ENCODE measurements at places on chromosomes 2 and 18. TPM values are rescaled to one million over a fixed set of nuclear protein-coding genes. Genes with fewer than 3 reads are reported as not detected.

Gene PLCD4
- total RNA-seq: 1.3 TPM

- no peak for DNase-seq
These were observed 9.9 kb downstream of the GPN1 start for GRCh38 chr2:27638709-27639108.

Gene SPDYA
- total RNA-seq: 1.7 TPM

Gene SIGLEC15
- not detected for total RNA-seq

DNA sequence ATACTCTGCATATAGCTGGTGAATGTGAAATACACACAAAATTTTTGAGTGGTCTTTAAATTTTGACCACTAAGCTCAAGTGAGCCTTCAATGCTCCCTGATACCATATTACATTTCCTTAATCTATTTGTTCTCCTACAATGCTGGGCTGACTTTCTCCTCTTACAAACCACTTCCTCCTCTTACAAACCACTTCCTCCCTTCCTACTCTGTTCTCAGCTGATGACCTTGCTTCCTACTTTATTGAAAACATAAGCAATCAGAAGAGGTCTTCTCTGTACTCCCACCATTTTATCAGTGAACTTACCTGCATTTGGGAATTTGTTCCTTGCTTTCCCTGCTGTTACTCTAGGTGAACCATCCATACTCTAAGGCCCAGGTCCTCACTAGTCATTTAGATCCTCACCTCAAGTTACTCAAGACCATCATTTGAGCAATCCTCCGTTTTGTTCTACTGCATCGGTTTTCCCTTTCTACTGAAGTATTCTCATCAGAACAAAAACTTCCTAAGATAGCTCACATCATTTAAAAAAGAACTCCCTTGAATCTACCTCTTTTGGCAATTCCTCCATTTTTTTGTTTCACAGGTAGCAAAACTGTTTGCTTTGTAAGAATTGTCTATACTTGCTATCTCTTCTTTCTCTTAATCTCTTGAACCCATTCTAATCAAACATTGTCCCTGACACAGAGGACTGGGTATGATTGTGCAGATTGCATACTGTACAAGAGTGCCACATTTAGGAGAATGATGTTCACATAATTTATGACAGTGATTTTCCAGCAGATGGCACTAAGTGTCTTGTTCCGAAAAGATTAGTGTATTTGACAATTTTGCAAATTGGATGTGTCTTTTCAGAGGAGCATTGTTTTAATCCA, 96.5 kb downstream of the EPB41L5 start:
- peak; percentile 78 for DNase-seq

DNA sequence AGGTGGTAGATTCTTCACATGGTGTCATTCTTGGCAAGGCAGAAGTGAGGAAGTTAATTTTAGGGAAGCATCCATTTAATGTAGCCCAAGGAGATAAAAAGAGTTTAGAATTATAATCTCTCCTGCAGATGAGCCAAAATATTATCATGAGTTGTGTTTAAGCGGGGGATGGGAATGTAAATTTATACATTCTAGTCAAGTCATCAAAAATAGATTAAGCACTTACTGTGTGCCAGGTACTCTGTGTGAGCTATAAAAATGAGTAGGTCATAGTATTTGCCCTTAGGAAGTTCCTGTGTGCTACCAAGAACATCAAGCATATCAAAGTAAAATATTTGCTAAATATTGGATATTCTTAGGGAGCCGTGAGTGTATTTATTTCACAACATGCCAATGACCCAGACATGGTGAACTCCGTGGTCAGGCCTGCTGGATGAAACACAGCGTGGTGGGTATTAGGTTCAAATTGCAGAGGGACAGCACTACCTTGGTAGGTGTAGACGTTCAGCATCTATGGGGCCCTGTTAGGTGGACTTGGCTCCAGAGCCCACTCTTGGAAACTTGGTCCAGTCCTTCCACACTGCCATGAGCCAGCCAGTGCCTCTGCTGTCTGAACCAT, 37.4 kb downstream of the MEIS1 start:
- DNase-seq: no peak

- DNase-seq: no peak
These were observed 100.8 kb downstream of the MEIS1 start for GRCh38 chr2:66535574-66536289.

- DNase-seq: no peak
These were observed 39.2 kb upstream of the DARS1 start for GRCh38 chr2:136024616-136025015.

DNA sequence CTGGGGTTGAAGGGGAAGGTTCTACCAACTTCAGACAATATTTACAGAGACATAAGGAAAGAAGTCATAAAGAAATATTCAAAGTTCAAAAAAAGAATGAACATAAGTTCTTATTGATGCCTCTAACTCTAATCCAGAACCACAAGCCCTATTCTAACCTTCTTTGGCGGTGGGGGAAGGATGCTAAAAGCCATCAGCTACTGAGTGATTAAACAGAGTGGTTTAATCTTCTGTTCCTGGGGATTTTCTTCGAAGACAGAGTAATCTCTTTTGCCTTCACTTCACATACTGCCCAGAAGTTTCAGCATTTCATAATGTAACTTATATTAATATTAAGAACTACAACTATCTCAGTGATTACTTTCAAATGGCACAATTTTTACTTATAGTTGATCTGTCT, 51.2 kb upstream of the TXNDC2 start:
- DNase-seq: no peak

DNA sequence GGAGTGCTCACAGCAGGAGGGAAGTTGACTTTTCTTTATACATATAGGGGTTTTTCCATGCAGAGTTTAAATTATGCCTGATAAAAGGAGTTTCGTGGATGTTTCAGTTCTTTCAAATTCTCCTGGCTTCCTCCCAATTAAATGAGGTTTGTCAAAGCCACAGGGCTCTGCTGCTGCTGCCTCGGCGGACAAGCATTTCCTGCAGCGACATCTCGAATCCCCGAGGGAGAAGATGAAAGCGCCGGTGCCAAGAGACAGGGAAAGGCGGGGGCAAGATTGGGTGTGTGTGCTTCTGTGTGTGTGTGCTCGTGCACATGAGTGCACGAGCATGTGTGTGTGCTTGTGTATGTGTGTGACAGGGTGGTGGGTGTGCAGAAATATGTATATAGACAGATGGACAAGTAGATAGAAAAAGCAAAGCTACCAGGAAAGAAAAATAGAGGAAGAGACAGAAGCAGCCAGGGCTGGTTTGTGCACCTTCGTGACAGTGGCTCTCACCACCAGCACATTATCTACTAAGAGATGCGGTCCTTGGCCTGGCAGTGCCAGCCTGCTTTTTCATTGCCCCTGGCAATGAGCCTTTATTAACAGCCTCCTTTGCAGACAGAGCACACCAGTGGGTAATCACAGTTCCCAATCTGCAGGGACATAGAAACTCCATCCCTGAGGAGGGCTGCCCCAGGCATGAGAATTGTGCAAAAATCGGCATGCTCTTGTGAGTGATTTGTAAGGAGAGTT, 76.2 kb downstream of the CDK15 start:
- DNase-seq: peak; percentile 74

Gene REG1B
- not detected for total RNA-seq

DNA sequence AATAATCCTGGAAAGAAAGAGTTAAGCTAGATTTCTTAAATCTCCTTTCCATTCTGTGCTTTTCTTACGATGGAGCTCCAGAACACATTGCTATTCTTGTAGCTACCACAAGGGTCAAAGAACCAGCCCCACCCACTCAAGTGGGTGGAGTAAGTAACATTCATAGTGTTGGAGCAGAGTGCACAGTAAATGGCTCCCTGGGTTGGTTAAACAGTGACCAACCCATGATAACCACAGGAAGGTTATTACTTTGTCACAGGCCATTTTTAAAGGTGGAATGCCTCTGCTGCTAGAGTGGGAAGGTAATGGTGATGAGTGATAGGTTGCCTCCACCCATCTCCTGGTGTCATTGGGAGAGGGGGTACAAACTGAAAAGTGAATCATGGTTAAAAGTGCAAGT, 13.9 kb downstream of the ARPC2 start:
- no peak for DNase-seq

Gene ANKRD30B
- not detected for total RNA-seq

DNA sequence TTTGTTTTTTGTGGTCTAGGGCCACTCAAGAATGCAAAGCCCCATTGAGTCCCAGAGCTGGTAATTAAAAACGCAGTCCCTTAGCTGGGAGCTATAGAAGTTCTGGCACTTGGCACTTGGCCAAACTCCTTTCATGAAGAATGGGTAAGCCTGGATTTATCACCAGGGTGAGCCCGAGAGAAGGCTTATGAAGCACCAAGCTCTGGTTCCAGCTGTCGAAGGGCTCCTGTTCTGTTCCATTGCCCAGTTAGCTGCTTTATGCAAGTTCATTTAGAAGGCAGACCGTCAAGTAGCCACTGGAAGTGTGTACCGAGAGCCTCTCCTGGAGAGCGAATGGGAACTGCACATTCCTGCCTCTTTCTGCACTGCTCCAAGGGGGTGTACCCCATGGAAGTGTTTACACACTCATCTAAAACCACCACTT, 14.2 kb downstream of the ECEL1 start:
- no peak for DNase-seq
